ENCODE measurements at places on chromosomes 2 and 18.

- DNase-seq, result no peak
Observed at GRCh38 chr18:36560187-36560586, 262.7 kb downstream of the FHOD3 start.

DNA sequence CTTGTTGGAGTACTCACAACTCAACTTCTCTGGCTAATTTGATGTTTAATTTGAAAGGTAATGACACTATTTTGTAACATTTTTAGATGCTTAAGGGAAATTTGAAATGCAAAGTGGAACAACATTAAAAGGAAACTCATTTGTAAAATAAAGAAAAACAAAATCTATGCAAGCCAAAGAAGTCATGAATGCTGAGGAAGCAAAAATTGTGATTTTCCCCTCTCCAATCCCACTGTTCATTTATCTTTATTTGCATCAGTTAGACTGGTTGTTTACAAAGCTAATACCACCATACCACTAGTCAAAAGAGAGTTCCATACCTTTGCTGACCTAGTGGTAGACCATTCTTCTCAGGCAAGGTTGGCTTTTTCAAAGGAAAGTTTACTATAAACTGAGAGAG is 2.2 kb upstream of the B4GALT6 start:
- no peak for DNase-seq

GRCh38 chr2:59232394-59233165 is 991.5 kb upstream of the FANCL start:
- DNase-seq, result no peak

- no peak for DNase-seq
Observed at GRCh38 chr2:155653176-155653575, 679.3 kb downstream of the NR4A2 start.

GRCh38 chr2:172231508-172231907 is 128.8 kb upstream of the DLX2 start:
- no peak for DNase-seq

- DNase-seq, result no peak
Observed at GRCh38 chr2:232889876-232890401, 19.9 kb downstream of the SNORC start.

DNA sequence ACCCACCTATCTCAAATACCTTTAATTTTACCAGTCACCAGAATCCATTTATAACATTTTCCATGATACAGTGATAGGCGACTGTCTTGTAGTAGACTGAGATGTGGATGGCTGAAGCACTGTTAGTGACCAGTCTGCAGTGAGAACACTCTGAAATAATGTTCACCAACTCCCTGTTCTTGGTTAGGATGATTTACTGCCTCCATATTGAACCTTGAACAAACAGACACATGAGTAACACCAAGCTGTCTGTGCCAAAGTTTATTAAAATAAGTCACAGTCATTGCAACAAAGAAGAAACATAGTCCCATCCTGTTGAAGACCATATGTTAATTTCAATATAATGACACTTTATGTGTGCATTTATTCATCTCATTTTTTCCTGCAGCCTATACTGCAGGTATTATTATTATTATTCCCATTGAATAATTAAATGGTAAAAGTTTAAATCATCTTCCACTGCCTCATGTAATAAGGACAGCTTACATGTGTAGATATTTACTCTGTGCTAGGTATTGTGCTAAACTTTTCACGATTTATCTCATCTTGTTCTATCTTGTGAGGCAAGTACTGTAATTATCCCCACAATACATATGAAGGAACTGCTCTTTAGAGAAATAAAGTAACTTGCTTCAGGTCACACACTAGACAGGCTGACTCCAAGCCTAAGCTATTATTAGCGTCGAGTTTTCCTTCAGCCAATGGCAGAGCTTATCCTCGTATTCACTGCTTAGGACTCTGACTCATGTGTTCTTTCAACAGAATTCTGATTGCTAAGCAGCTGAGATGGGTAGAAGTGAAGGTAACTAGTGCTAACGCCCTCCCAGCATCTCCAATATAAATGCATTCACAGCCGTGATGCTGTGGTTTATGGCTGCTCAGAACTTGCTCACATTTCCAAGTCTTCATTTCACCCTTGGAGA is 62.5 kb downstream of the ONECUT2 start:
- no peak for DNase-seq

Measured in CD8-positive, alpha-beta T cell (primary cell).